Epithelial cell of proximal tubule (primary cell): ENCODE measurements at places on chromosomes 1 and 21. TPM values are rescaled to one million over a fixed set of nuclear protein-coding genes. Genes with fewer than 3 reads are reported as not detected.

Gene CD52
- total RNA-seq = not detected in 2 replicates

Gene CSF3R
- total RNA-seq = not detected in 2 replicates

Gene TRNP1
- total RNA-seq = 89.9 and 159 TPM in 2 replicates

Gene MAP3K7CL
- total RNA-seq = 0.92 and 4.6 TPM in 2 replicates

Gene KCNK1
- 6.1 and 9.8 TPM in 2 replicates for total RNA-seq

Gene NHLH1
- total RNA-seq = not detected in 2 replicates

Gene GCSAML
- not detected in 2 replicates for total RNA-seq

Gene TSPAN1
- total RNA-seq = 71.6 and 117 TPM in 2 replicates
